Brain microvascular endothelial cell (primary cell): ENCODE measurements at places on chromosomes 1 and 21.

GRCh38 chr1:156390469-156391365, 21.7 kb downstream of the RHBG start:
- no peak for DNase-seq

DNA sequence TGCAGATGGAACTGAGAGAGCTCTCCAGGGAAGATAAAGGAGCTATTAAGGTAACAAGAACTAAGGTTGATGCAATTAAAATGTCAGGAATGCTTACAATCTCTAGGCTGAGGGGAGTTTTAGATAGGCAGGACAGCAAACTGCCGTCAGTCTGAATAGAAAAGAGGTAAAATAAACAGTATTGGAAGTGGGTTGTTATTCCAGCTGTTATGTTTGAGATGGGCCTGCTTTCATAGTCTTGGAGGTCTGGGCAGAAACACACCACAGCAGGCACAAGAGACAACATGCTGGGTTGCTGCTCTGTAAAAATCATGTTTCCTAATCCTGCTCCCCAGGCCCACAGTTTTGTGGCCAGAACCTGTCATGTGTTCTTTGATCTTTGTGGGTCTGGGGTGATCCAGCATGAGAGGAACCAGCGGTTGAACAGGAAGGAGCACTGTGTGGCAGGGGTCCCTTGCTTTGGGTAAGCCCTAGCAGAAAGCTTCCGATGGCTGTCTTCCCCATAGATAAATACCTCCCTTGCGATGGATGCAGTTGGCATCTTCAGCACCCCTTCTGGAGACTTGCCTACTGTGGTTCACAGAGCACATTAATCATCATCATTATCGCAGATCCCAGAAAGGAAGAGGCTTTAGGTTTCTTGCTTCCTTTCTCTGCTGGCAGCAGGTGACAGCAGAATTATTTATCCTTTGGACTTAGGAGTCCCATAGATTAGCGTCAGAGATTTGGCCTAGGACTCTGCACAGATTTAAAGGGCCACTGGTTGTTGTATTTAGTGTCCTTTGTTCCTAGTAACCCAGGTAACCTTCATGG, 97.1 kb downstream of the AK5 start:
- no peak for DNase-seq

DNA sequence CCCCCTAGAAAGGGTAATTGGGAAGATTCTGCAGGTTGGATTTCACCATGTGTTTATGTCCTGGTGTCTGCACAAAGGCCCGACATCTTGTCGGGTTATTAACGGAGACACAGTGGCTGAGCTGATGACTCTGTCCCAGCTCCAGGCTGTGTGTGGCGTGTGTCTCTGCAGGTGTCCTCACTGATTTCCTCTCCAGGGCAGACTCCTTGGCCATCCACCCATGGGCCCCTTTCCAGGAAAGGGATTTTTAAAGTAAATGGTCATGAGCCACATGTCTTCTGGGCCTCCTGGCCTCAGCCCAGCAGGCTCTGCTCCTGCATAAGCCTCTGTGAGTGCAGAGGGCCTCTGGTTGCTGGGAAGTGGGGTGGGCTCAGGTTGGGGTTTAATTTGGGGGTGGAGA, 418.7 kb upstream of the VAMP3 start:
- no peak for DNase-seq

- no peak for DNase-seq
Observed at GRCh38 chr1:114386129-114387009, 124.6 kb downstream of the TRIM33 start.

DNA sequence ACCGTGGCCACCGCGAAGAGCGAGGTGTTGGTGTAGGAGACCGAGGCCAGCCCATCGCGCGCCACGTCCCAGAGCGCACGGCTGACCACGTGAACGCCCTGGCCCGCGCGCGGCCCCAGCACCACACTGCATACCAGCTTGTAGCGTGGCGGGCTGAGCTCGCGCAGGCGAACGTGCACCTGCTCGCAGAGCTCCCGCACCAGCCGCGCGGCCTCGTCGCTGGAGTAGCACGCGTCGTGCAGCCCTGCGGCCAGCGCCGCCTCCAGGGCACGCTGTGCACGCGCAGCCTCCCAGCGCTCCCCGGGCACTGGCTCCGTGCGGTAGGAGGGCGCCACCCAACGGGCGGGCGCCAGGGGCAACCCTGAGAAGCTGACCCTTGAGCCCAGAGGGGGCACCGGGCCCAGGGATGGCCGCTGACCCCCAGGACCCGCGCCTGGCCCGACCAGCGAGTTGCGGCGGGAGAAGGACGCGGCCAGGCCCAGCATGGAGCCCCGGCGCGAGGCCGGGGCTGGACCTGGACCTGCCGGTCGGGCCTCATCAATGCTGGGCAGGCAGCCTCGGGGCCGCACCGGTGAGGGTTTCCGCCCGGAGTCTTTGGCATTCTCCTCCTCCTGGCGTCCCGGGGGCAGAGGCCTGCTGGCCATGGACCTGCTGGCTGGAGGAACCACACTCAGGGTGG, 987 bp downstream of the DYNLT4 start:
- DNase-seq, result no peak

- DNase-seq, result no peak
Observed at GRCh38 chr1:21622466-21623315, 46.5 kb downstream of the RAP1GAP start.

- no peak for DNase-seq
Observed at GRCh38 chr21:44929799-44930542, 9.3 kb upstream of the ITGB2 start.
